Thoracic aorta endothelial cell (primary cell): ENCODE measurements at places on chromosomes 6 and 20. TPM values are rescaled to one million over a fixed set of nuclear protein-coding genes. Genes with fewer than 3 reads are reported as not detected.

Gene GATA5
- 0.07 and 0.40 TPM in 2 replicates for total RNA-seq

Gene GID8
- 34.0 and 37.6 TPM in 2 replicates for total RNA-seq

Gene CLDN20
- total RNA-seq: not detected in 2 replicates

Gene SAMD3
- total RNA-seq: not detected in 2 replicates

Gene C20orf202
- total RNA-seq: not detected in 2 replicates

Gene CNBD2
- total RNA-seq: 3.2 and 5.6 TPM in 2 replicates

Gene SEL1L2
- total RNA-seq: not detected in 2 replicates

Gene AVP
- not detected in 2 replicates for total RNA-seq

Gene SALL4
- under 0.01 and 0.14 TPM in 2 replicates for total RNA-seq

Gene SLC16A10
- total RNA-seq: under 0.01 TPM in 1 of 2 replicates, not detected in the other

Gene RGS17
- 4.8 and 5.7 TPM in 2 replicates for total RNA-seq

Gene LCA5
- total RNA-seq: 6.8 and 7.3 TPM in 2 replicates

Gene PSORS1C1
- 2.0 and 4.2 TPM in 2 replicates for total RNA-seq

Gene SPATA25
- total RNA-seq: 0.79 and 1.2 TPM in 2 replicates

Gene RSPO3
- total RNA-seq: 0.53 and 5.1 TPM in 2 replicates
